ENCODE measurements at places on chromosomes 7 and 10. TPM values are rescaled to one million over a fixed set of nuclear protein-coding genes. Genes with fewer than 3 reads are reported as not detected.

DNA sequence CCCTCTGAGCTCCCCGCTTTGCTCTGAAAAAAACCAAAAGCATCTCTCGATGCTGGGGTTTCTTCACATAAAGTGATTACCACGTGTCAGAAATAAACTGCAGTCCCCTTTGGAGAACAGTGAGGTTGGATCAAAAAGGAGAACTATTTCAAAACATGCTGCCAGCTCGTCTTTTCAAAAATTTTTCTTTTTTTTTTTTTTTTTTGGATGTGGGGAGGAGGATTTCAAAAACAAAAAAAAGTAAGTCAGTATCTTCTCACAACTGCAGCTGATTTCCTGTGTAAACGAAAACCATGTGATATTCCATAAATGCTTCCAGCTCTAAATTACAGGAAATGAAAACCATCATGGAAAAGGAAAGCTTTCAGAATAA is 155.0 kb upstream of the LYZL2 start:
- no peak overlapping the region for H3K27ac ChIP-seq
- no peak for DNase-seq
- no peaks in the 10 kb centered on the region for H3K36me3 ChIP-seq
- peaks cover 7% of the 10 kb centered on the region for H3K27me3 ChIP-seq
- no peaks in the 10 kb centered on the region for H3K4me1 ChIP-seq

DNA sequence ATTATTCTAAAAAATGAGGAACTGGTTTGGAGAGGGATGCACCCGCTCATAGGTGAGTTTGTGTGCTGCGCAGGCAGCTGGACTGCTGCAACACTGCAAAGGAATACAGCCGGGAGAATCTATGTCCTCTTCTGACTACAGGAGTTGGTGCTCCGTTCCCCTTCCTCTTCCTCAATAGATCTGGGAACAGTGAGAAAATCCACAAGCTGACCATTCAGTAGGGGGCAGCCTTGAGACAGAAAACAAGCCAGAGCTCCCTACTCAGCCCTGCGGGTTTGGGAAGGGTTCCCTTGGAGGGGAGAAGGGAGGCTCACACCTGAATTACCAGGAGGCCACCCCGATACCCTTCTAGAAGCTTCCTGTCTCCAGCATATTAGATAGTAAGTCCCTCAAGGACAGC is 87.3 kb upstream of the FOXI2 start:
- no peaks in the 10 kb centered on the region for H3K27me3 ChIP-seq
- H3K36me3 ChIP-seq = no peaks in the 10 kb centered on the region
- no peak overlapping the region for H3K4me3 ChIP-seq
- H3K27ac ChIP-seq = no peak overlapping the region

GRCh38 chr7:27575613-27576012 is 87.1 kb downstream of the HIBADH start:
- no peaks in the 10 kb centered on the region for H3K4me1 ChIP-seq
- DNase-seq = no peak
- no peaks in the 10 kb centered on the region for H3K27me3 ChIP-seq
- H3K27ac ChIP-seq = no peak overlapping the region
- no peaks in the 10 kb centered on the region for H3K36me3 ChIP-seq

GRCh38 chr10:43808136-43808535 is 159.5 kb upstream of the ZNF32 start:
- DNase-seq = no peak
- H3K4me1 ChIP-seq = peaks cover 2% of the 10 kb centered on the region
- no peaks in the 10 kb centered on the region for H3K36me3 ChIP-seq
- no peak overlapping the region for H3K4me3 ChIP-seq
- no peaks in the 10 kb centered on the region for H3K27me3 ChIP-seq

- no peaks in the 10 kb centered on the region for H3K27me3 ChIP-seq
- no peaks in the 10 kb centered on the region for H3K4me1 ChIP-seq
- H3K4me3 ChIP-seq = no peak overlapping the region
These were observed 55.0 kb downstream of the ST7 start for GRCh38 chr7:117008118-117008885.

Gene CRHR2
- 0.19 TPM for total RNA-seq

Gene SPDYE2
- not detected for total RNA-seq

Gene ADAM22
- 17.9 TPM for total RNA-seq

Gene AKR1C8
- total RNA-seq = not detected

All from H1 (cell line).